ENCODE measurements at places on chromosomes 16 and 17. TPM values are rescaled to one million over a fixed set of nuclear protein-coding genes. Genes with fewer than 3 reads are reported as not detected.

Gene PLLP
- not detected for total RNA-seq

Gene DCXR
- 43.6 TPM for total RNA-seq

Gene PRRT2
- total RNA-seq, result 2.1 TPM

Gene SHISA9
- not detected for total RNA-seq

Gene GRAPL
- total RNA-seq, result under 0.01 TPM

Gene GJD3
- 3.9 TPM for total RNA-seq

Gene SLC13A2
- not detected for total RNA-seq

Gene HSD11B2
- under 0.01 TPM for total RNA-seq

Gene DBNDD1
- 1.3 TPM for total RNA-seq

Gene WDR81
- 26.2 TPM for total RNA-seq

Gene KRT17
- total RNA-seq, result 0.26 TPM

Gene FZD2
- 20.3 TPM for total RNA-seq

Gene TBC1D26
- not detected for total RNA-seq

Gene NOTUM
- total RNA-seq, result 0.51 TPM

Gene HNF1B
- total RNA-seq, result not detected

Gene ZMYND15
- total RNA-seq, result 0.51 TPM

Gene SERPINF2
- total RNA-seq, result under 0.01 TPM

Gene SLFN12L
- 0.17 TPM for total RNA-seq

Gene CSH2
- not detected for total RNA-seq

Gene CES5A
- not detected for total RNA-seq

Gene GRIN2C
- total RNA-seq, result 0.50 TPM

Gene SAMD14
- total RNA-seq, result 2.1 TPM

Gene OTOP3
- not detected for total RNA-seq

Gene ROGDI
- 11.6 TPM for total RNA-seq

Gene EVPLL
- total RNA-seq, result not detected

Gene PITPNC1
- 5.8 TPM for total RNA-seq

Gene SPHK1
- total RNA-seq, result 22.3 TPM

Gene C16orf86
- 5.6 TPM for total RNA-seq

Gene MEOX1
- total RNA-seq, result not detected

Gene TUBB3
- 253 TPM for total RNA-seq

Gene KLHL10
- total RNA-seq, result 0.33 TPM

Gene SMTNL2
- 1.5 TPM for total RNA-seq

Gene RSPRY1
- total RNA-seq, result 51.9 TPM

Gene HP
- not detected for total RNA-seq

Gene WNT9B
- total RNA-seq, result not detected

Gene NAGPA
- 17.7 TPM for total RNA-seq

Gene SIRT7
- total RNA-seq, result 18.7 TPM

Gene FAM83G
- 6.3 TPM for total RNA-seq

Gene TEKT5
- total RNA-seq, result 0.26 TPM

Gene KLHDC4
- 18.5 TPM for total RNA-seq

Gene SULT1A2
- total RNA-seq, result 0.26 TPM

Gene ANKS4B
- not detected for total RNA-seq

Gene SPAG5
- total RNA-seq, result 13.7 TPM

Gene SLC22A31
- 0.17 TPM for total RNA-seq

Gene HEATR9
- not detected for total RNA-seq

Gene BCL6B
- total RNA-seq, result 0.50 TPM

Gene PDF
- 13.4 TPM for total RNA-seq

Gene ABCA8
- 47.2 TPM for total RNA-seq

Gene RAP1GAP2
- total RNA-seq, result 0.33 TPM

Gene VMP1
- 210 TPM for total RNA-seq

Measured in fibroblast of lung (primary cell).